A673 (cell line): ENCODE measurements at places on chromosomes 3 and 15.

GRCh38 chr15:50146632-50147031, 27.6 kb upstream of the ATP8B4 start:
- DNase-seq, result peak; percentile 19

- peak; percentile 85 for DNase-seq
Measured at GRCh38 chr3:190338717-190339116, 16.5 kb upstream of the CLDN1 start.

- no peak for DNase-seq
Measured at GRCh38 chr3:123562547-123562946, 22.3 kb downstream of the HACD2 start.

GRCh38 chr15:78763796-78764241, 47.4 kb downstream of the ADAMTS7 start:
- no peak for DNase-seq

DNA sequence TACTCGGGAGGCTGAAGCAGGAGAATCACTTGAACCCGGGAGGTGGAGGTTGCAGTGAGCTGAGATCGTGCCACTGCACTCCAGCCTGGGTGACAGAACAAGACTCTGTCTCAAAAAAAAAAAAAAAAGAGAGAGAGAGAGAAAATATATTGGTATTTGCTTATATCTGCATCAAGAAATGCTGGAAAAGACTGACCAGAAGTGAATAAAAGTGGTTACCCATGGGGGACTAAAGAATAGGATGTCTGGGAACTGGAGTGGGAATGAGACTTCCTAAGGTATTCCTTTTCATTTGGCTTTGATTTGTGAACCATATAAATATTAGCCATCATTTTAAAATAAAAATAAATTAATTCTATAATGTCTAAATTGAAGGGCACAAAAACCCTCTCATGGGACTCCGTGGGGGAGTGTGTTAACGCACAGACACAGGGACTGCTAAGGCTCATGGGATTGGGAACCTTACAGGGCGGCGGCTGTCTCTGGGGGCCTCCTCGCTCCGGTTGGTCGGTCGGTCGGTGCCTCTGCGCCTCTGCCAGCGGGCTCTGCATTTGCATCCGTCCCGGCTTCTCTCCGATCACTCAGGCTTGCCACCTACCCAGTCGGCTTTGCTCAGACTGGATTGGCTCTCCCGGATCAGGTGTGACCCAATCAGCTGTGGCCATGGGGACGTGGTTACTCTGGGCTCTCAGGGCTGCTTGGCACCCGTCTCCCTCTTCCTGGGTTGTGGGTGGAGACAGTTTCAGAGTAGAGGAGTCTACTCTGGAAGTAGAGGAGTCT, 12.7 kb upstream of the TSPAN3 start:
- DNase-seq, result peak; percentile 94

GRCh38 chr3:195540027-195540426, 3.1 kb downstream of the PPP1R2 start:
- no peak for DNase-seq

DNA sequence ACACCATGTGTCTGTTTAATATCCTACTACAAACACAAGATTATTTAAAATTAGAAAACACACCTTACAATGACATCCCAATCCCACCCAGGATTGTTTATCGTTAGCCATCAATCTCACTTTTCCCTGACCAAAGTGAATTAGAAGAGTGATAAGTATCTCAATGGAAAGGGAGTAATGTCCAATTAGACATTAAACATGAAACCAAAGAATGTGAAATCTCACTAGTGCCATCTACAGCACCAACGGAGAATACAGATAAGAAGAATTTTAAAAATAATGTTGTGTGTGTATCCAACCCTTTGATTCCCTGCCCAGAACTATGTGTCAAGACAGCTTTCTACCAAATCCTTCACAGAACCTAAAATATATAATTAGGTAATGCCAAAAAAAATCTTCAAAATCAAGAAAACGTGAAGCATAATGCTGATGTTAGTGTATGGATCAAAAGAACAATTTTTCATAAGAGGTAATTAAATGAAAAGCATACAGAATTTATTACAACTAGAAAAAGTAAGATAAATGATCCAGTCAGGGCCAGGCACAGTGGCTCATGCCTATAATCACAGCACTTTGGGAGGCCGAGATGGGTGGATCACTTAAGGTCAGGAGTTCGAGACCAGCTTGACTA, 64.2 kb downstream of the SCAPER start:
- DNase-seq, result peak; percentile 57

GRCh38 chr3:142009029-142009428, 132.6 kb downstream of the ATP1B3 start:
- no peak for DNase-seq

GRCh38 chr3:105944276-105944675, 75.5 kb upstream of the CBLB start:
- no peak for DNase-seq

- DNase-seq, result peak; percentile 69
Measured at GRCh38 chr3:184289426-184289938, 9.6 kb upstream of the PSMD2 start.

GRCh38 chr3:189947068-189947467, 173.6 kb downstream of the P3H2 start:
- DNase-seq, result no peak

DNA sequence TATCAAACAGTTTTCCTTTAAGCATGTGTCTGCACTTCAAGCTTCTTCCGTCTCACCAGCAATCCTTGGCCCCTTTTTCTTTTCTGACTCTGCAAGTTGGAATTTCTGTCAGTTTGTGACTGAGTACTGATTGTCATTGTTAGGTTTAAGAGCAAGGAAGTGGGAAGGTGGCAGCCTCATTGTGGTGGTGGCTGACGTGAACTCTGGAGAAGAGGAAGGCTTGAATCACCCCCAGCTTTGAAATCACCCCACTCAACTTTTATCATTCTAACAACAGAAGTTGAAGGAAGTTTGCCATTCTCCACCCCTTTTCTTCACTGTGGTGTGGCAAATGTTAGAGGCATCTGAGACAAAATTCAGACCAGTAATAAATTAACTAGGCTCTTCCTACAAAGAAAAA, 231.6 kb upstream of the AGTR1 start:
- no peak for DNase-seq

GRCh38 chr3:139317660-139318430, 26.0 kb upstream of the MRPS22 start:
- no peak for DNase-seq

DNA sequence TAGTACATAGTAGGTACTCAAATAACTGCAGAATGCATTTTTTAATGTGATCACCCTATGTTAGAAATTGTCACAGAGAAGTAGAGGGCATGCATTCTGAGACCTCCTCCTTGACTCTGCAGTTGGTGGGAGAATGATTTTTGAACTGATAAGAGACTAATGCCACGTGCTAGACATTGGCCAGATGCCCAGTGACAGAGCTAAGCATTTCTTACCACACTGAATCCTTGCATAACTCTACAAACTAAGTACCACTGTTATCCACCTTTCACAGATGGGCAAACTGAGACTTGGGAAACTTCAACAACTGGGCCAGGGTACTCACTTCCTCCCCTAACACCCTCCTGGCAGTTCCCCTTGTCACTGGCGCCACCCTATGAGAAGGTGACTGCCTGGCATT, 33.5 kb upstream of the SPATA12 start:
- DNase-seq, result peak; percentile 4

DNA sequence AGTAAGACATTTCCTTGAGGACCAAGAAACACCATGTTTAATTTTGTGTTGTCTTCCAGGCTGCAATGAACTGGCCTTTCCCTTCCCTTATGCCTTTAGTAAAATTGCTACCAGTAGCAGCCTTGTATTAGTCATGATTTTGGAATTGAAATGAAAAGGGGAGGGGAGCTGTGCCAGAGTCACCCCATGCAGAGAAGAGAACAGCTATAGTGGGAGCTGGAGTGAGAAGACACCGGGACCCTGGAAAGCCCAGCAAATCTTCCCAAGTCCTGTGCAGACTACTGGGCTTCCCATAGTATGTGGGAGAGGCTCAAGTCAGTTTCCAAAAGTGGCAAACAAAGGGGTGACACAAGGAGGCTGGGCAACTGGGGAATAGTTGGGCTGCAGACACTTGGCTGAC, 178.5 kb downstream of the NR1D2 start:
- peak; percentile 14 for DNase-seq

DNA sequence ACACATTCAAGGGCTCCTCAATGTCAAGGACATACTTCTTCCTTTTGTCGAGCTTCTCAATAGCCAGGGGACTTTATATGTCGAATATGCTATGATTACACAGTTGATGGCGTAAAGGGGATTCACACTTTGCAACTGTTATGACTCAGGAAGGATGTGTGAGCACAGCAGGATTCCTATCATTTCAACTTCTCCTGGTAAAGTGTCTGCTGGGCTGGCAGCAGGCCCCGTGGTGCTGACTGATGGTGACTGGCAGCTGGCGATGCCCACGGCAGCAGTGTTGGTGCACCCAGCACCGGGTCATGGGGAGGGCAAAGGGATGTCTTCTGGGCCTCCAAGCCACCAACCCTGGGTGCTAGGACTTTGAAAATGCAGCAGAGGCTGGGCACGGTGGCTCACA, 44.8 kb upstream of the GNB5 start:
- DNase-seq, result peak; percentile 30

GRCh38 chr3:126573492-126574117, 14.9 kb upstream of the C3orf22 start:
- no peak for DNase-seq

DNA sequence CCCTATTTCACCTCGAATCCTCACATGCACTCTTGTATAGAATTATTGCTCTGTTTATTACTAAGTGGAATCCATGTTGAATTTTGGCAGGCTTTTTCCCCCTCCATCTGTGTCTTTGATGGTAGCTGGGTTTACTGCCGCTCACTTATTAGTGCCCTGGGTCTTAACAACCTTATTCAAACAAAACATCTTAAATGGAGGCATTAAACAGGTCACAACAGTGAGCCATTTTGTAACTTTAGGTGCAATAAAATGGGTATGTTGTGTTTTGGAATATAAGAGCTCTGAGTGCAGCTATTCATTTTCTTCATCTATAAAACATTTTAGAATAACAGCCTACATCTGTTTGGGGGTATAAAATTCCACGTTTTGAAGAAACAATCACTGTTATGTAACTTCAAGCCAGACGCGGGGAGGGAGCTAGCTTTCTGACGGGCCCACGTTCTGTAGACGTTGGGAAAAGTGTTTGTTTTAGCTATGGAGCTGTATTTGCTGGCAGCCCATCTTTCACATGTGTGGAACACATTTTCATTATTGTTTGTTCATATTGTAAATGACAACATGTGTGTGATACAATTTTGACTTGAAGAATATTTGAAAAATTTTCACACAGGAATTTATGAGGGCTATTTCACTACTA, 122.0 kb downstream of the SLC25A26 start:
- no peak for DNase-seq

- no peak for DNase-seq
Measured at GRCh38 chr3:167481164-167481563, 7.3 kb upstream of the SERPINI2 start.

DNA sequence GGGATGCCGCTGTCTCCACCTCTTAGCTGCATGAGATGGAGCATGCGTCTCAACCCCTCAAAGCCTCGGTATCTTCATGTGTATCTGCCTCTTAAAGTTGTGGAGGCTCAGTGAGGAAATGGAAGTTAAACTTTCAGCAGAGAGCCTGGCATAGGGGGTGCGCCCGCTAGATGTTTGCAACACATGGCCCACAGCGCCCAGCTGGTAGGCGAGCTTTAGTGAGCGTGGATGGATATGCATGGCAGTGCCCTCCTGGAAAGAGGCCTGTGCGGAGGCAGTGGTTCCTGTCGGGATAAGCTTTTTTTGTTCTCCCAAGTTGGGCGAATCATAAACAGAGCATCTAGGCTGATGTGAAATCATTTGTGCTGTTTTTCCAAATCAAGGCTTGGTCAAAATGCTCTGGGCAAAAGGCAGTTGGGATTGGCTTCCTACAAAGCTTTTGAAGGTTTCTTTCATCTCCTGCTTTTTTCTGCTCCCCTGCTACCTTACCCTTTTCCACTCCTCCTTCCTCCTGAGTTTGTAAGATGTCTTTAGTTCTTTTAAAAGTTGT, 272.4 kb upstream of the TPM1 start:
- no peak for DNase-seq

DNA sequence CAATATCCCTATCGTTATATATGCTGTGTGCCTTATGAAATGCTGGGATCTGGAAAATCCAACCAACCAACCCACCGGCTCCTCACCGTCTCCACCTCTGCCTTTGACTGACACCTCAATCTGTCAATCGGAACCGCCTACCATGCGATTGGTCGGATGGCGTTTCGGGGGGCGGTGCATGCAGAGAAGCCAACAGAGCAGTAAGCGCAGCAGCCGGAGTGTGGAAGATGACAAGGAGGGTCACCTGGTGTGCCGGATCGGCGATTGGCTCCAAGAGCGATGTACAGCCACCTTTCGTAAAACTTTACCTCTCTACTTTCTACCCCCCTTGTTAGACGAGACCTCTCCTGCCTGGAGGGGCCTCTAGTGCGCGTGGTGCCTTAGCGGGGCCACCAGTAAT, 6.3 kb downstream of the CLK3 start:
- no peak for DNase-seq

GRCh38 chr3:17908399-17909191, 166.2 kb upstream of the TBC1D5 start:
- no peak for DNase-seq

- no peak for DNase-seq
Measured at GRCh38 chr3:50150863-50151686, 4.0 kb upstream of the SEMA3F start.

- no peak for DNase-seq
Measured at GRCh38 chr3:32383136-32383711, 8.4 kb upstream of the CMTM7 start.

DNA sequence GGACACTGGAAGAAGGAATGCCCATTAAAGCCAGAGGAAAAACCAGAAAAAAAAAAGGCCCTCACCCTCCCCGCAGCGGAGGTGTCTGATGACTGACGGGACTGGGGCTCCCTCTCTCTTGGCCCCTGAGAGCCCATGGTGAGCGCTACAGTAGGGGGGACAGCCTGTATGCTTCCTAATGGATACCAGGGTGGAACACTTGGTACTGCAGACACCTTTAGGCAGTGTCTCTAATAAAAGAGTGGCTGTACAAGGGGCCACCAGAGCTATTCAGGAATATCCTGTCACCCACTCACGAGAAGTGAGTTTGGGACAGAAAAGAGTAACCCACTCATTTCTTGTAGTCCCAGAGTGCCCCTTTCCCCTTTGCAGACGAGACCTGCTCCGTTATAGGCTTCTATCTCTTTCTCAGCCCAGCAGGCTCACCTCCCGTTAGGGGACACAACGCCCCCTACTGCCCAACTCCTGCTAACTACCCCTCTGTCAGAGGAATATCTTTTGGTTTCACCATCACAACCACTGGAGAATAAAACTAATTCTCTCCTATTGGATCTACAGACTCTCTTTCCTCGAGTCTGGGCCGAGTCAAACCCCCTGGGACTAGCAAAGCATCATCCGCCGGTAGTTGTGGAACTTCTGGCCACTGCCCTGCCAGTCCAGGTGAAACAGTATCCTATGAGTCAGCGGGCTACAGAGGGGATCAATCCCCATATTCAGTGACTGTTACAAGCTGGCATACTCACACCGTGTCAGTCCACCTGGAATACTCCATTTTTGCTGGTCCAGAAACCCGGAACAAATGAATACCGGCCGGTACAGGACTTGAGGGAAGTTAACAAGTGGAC, 40.8 kb downstream of the ZBTB11 start:
- peak; percentile 72 for DNase-seq

GRCh38 chr3:127165694-127166485, 27.0 kb upstream of the PRR23E start:
- DNase-seq, result no peak

- no peak for DNase-seq
Measured at GRCh38 chr15:77219841-77220240, 148.9 kb upstream of the TSPAN3 start.
